ENCODE measurements at places on chromosomes 13 and 19.
A peak's percentile ranks its signal among the peaks of the same experiment; 100 is the strongest.

DNA sequence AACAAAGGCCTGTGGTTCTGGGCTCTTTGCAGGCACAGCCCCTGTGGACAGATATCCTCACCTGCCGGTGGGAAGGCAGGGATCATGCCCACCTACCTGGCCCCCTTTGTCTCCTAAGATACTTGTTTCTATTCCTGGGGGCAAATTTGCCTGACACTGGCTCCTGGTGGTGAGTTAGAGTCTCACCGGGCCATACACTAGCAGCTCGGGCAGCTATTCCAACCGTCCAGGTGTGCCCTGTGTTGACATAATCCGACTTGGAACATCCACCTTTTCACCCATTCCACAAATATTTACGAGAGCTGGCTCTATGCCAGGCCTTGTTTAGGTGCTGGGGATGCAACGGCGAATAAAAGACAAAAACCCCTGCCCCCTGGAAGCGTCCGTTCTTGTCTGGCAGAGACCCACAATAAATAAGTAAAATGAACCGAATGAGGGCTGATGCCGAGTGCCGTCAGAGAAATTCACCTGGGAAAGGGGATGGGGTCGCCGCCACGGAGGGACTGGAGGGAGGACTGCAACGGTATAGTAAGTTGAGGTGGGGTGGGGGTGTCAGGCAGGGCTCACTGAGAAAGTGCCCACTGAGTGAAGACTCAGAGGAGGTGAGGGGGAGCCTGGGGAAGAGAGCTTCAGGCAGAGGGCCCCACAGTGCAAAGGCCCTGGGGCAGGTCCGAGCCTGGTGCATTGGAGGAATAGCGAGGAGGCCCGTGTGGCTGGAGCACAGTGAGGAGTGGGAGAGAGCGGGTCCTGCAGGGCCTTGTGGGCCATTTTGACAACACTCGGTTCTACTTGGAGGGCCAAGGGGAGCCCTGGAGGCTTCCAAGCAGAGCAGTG, 43.2 kb upstream of the RANBP3 start:
- peak; percentile 25 for DNase-seq

GRCh38 chr19:11404588-11405222, 14.4 kb downstream of the RGL3 start:
- no peak for DNase-seq

GRCh38 chr19:1823539-1824251, 11.6 kb upstream of the ATP8B3 start:
- no peak for DNase-seq

DNA sequence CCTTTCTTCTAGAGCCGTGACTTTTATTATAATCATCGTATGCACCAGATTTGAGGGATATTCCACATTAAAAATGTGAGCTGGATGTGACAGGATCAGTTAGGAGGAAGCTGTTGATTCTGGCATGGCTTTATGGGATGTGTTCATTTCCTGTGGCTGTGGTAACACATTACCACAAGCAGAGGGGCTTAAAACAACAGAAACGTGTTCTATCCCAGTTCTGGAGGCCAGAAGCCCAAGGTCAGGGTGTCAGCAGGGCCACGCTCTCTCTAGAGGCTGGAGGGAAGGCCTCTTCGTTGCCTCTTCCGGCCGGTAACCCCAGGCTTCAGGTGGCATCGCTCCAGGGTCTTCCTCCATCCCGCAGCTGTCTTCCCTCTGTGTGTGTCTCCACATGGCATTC, 14.5 kb downstream of the MED25 start:
- DNase-seq, result no peak

DNA sequence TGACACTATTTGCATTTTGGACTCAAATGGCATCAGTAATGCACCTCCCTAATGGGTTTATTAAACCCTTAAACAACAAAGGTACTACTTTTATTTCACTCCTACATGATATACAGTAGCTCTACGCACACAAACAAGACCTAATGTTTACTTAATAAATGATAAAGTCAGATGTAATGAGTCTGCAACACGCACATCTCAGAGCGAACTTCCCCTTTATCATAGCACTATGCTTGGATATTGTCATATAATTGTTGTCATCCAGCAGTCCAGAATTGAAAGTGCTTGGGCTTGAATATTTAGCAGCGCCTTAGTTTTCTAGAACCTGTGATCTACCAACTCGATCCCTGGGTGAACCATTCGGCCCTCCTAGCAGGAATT, 772 bp downstream of the PARP4 start:
- DNase-seq, result no peak

DNA sequence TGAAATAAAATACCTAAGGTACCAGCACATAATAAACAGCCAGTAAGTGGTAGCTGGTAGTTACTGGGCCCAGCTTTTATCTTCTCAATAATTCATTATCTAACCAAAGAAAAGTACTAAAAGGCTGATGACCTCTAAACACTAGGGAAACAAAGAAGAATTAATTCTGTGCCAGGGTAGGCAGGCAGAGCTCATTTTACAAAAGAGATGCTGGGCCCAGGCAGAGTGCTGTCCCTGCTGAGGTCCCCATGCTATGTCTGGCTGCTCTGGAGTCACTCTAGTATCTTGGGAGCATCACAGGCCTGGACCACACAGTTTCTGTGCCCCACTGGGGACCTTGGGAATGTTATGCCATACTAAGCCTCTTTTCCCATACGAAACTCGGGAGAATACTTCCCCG, 18.2 kb downstream of the ZNF507 start:
- DNase-seq, result no peak

GRCh38 chr13:98509271-98510155, 67.4 kb downstream of the STK24 start:
- no peak for DNase-seq

GRCh38 chr13:100547791-100548201, 40.8 kb downstream of the GGACT start:
- no peak for DNase-seq

DNA sequence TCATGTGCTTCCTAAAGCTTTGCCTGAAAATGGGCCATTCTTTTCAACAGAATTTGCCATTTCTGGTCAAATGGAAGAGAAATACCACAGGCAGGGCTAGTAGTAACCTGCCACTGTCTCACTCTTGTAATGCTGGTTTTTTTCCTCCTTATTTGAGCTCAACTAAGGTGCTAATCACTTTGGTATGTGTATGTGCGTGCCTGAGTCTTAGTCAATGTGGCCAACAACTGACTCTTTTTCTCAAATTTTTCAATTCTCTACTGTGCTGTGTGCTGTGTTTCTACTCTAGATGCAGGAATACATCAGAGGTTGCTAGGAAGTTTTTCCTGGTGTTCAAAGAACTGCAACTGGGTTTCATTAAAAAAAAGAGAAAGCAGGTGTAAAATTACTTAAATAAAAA, 870.2 kb downstream of the EFNB2 start:
- no peak for DNase-seq

DNA sequence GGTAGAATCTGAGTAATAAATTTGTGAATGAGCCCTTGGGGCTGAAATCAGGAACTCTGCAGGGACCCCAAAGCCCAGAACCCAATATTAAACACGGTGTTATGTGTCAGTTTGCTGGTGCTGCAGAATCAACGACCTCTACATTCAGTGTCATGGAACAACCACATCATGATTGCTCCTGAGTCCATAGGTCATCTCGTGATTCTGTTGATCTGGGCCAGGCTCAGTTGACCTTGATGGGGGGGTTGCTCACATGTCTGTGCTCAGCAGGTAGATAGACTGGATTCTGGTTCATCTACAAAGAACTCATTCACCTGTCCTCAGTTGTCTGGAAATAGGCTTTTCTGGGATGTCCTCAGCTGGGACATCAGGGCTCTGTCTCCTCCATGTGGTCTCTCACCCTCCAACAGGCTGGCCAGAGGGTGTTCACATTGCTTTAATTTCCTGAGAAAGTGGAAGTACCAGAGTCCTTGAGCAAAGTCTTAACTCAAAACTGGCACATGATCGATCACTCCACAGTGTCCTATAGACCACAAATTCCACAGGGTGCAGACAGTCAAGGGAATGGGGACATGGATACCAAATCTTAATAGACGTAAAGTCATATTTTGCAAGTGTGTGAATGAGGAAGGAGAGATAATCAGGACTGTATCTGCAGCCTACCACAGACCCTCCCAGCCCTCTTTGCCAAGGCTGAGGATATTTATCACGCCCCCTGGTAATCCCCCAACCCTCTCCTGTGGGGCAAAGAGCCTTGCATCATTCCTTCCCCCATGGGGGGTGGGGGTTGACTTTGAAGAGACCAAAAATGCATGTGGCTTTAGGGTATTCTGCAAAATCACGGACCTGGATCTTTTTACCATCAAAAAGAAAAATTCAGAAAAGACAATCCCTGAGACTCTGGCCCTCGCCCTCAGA, 39.3 kb upstream of the IGFL1 start:
- DNase-seq, result no peak

- DNase-seq, result no peak
Observed at GRCh38 chr13:49667773-49668172, 23.5 kb downstream of the EBPL start.

DNA sequence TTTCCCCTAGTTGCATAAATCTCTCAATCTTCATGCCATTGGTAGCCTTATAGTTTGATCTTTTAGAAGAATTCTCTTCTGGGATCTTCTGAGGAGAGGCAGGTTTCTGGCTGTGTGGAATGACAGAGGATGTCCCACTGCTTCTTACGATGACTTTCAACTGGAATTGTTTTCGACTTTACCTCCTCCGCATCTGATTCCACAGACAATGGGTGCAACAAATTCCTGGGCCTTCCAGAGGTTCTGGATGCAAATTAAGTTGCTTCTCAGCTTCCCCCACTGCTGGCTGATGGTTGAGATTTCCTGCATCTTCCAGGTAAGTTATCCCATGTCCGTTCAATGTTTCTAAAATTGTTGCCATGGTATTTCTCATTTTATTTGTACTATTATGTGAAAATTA, 142.3 kb upstream of the TSC22D1 start:
- no peak for DNase-seq

DNA sequence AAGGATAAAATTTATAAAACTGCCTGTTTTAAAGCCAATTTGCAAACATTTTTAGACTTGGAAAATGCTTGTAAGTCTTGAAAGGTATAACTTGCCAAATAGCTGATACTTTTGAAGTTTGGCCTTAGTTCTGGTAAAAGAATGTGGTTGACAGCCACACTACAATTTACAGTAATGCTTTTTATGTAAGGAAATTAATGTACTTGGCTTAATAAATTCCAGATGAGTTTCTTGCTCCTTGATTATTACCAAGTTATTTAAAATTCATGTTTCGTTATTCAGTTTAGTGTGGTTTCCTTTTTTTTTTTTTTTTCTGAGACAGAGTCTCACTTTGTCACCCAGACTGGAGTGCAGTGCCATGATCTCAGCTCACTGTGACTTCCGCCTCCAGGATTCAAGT, 14.9 kb downstream of the LMO7 start:
- DNase-seq, result no peak

- DNase-seq, result no peak
Observed at GRCh38 chr19:48401287-48401686, 7.8 kb downstream of the GRIN2D start.

GRCh38 chr13:46771693-46772092, 25.3 kb downstream of the ESD start:
- no peak for DNase-seq

DNA sequence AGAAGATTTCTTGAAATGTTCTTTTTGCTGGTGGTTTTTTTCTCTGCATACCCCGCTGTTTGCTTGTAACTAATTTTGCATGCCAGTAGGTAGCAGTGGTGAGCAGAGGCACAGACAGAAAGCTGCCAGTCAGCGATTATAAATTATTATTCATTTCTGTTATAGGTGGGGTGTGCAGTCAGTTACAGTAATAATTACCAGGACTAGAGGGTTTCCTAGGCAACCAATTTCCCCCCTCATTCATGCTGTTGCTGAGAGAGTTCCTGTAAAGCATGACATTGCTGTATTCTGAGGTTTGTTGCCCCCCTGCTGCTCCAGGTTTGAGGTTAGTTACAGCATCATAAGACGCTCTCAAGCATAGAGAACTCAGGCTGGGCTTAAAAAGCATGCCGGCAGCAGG, 104.5 kb downstream of the URI1 start:
- DNase-seq, result no peak

- no peak for DNase-seq
Observed at GRCh38 chr19:39426170-39426569, 9.6 kb downstream of the RPS16 start.

DNA sequence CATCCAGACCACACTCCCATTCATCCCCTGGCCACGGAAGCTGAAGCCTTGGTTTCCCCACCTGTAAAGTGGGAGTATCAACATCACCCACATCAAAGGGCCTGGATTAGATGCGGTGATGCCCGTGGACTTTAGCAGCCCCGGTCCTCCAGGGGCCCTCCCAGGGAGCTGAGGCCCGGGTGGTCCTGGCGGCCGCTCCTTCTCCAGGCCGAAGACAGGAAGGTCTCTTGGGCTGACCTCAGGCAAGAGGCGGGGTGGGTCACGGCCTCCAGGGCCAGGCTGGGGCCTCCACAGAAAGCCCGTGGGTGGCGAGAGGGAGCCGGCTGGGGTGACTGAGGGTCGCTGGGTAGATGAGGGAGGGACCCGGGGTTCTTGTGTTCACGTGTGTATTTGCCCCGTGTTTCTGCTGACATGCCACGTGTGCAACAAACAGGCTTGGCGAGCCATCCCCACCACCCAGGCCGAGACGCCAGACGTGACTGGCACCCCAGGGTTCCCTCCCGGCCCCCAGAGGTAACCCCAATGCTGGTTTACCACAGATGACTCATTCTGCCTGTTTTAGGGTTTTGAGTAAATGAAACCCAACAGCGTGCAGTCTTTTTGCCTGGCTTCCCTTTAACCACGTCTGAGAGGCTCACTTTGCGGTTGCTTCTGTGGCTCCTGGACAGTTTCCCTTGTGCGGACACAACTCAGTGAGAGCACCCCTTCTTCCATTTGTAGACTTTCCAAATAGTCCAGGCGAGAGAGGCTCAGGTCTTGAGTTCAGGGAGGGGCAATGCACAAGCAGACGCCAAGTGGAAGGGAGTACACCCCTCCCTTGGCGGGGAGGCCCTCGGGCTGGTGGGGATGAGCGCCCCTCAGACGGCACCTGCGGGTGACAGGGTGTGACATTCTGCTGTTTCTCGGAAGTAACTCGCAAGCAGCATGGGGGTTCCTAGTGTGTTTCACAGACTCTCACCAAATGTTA, 42.9 kb downstream of the C13orf46 start:
- peak; percentile 64 for DNase-seq

DNA sequence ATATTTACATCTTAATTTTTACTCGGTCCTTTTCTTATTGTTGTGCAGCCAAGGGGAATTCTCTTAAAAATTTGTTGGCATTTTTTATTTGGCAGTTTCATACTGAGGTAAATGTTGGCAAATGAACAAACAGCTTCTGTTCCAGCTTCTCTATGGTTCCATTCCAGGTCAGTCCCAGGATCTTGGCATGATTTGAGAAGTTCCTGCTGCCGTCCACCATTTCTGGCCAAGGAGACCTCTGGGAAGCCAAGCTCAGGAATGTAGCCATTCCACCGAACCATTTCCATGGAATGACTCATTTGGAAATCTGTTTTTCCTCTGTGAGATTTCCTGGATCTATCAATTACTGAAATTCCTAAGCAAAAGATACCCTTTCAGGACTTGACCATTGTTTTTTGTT, 43.9 kb downstream of the SLC10A2 start:
- no peak for DNase-seq

Measured in spleen (tissue), 13 donors.